T-helper 2 cell treated with Interferon-gamma antibody and Interleukin-4, amounts not matched to agents 5 μg/mL and 100 μg/mL, for 36 hours (primary cell): ENCODE measurements at places on chromosomes 5 and 9.

- DNase-seq: no peak
Observed at GRCh38 chr9:20853866-20854265, 169.8 kb downstream of the FOCAD start.

DNA sequence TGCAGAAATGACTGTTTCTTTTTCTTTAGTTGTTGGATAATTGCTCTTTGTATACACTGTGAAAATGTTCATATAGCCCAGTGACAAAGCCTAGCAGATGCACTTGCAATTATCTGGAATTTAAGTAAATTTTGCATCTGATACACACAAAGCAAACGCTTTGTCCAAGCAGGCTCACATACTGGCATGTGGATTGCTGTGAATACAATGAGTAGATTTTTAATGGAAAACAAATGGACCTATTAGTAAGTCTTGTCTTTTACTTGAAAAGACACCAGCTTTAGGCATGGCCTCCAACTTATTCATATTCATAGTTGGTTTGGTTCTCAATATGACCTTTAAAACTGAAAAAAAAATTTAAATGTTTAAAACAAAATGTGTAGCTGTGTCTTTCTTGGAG, 1299.8 kb upstream of the WWC1 start:
- no peak for DNase-seq

GRCh38 chr5:10854506-10855277, 93.7 kb upstream of the DAP start:
- no peak for DNase-seq

- no peak for DNase-seq
Observed at GRCh38 chr5:127840198-127840524, 137.0 kb downstream of the CCDC192 start.

GRCh38 chr5:89851911-89852310, 557.6 kb downstream of the CETN3 start:
- DNase-seq: no peak

- DNase-seq: no peak
Observed at GRCh38 chr9:33377089-33377715, 25.2 kb downstream of the AQP7 start.

DNA sequence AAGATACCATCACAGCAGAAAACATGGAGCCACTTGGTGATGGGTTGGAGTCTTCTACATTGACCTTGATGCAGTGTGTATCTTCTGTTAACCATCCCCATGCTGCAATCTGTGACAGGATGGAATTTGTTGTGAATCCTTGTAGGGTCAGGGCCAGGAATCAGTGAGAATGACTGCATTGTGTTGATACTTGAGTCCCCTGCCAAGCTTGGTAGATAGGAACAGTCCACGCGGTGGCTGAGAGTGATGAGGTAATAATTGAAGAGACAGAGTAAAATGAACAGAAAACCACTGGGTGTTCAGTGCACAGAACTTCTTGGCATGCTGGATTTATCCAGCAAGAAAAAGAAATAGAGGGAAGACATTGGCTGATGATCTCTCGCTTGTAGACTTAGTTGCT, 217.5 kb downstream of the MAN2A1 start:
- DNase-seq: no peak

DNA sequence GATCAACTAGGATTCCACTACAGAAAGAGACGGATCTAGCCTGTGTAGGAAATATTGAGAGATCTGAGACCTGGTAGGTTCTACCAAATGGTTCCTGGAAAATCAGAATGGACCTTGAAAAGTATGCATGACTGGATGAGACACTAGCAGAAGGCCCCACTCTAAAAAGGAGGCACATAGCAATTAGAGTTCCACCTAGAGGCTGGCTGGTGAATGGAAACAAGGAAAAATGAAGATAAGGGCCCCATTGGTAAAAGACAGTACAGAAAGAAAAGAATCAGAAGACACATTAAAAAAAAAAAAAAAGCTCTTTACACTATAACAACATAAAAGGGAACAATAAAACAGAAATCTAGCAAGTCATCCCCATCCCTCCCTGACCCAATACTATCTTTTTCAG, 518.5 kb downstream of the NR2F1-AS1 start:
- no peak for DNase-seq
